Upper lobe of left lung (tissue), 6 donors: ENCODE measurements at places on chromosomes 6 and 20. TPM values are rescaled to one million over a fixed set of nuclear protein-coding genes. Genes with fewer than 3 reads are reported as not detected.
A peak's percentile ranks its signal among the peaks of the same experiment; 100 is the strongest.

DNA sequence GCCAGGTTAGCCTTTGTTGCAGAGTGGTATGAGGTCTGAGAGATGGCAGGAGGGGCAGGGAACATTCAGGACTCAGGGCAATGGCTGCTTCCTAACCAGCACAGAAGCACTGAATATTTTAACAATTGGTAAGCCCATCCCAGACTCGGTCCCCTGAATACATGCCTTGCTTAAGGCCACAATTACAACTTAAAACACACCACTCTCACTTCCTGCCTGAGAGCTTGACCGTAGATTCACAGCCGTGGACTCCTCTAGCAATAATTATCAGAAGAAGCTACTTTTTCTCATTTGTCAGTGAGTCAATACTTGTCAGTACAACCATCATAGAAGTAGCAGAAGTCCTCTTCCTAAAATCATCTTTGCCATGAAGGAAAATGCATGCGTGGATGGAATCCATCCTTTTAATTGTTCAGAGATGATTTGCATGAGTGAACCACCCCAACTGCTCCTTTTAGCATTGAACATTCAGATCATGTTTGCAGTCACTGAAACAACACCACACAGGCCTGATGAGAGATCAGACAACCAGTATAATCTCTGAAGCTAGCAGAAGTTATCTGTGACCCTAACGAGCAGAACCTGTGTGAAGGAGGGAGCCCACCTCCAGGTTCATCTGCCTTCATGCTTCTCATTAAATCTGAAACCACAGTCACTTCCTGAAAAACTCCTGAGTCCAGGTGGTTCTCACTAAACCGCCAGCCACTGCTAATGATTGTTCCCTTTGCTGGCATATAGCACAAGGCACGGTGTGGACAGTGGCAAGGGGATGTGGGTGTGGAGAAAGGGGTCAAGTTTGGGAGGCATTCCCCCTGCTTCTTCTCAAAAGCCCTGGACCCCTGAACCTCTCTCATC is 333.9 kb upstream of the CNR1 start:
- no peak for DNase-seq

DNA sequence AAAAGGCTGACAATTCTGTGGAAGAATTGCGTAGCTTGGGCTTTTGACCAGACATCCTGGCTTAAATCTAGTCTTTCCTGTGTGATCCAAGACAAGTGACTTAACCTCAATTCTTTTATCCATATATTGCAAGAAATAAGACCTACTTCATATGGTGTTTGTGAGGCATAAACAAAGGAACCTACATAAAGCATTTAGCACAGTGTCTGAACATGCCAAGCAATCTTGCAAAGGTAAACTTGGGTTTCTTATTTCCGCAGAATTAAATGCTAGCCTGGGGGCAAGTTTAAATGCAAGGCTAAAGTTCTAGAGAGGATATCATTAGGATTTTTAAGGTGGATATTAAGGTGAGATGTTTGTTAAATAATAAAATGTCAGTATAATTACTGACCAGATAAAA is 47.9 kb downstream of the HDDC2 start:
- DNase-seq = no peak

The SAMD3 gene
- 3.7 TPM for total RNA-seq

The SLC44A4 gene
- 30.2 TPM for total RNA-seq

GRCh38 chr6:38554700-38555413 is 84.9 kb downstream of the BTBD9 start:
- no peak for DNase-seq

GRCh38 chr6:14968056-14968637 is 277.7 kb upstream of the JARID2 start:
- DNase-seq = no peak

- DNase-seq = no peak
Measured at GRCh38 chr6:151130329-151130728, 109.4 kb upstream of the AKAP12 start.

The DOK5 gene
- total RNA-seq = not detected

The SLC22A2 gene
- total RNA-seq = not detected

GRCh38 chr6:116066789-116067188 is 6.1 kb upstream of the FRK start:
- DNase-seq = no peak

GRCh38 chr6:134574491-134574890 is 256.6 kb upstream of the SGK1 start:
- no peak for DNase-seq

The FOXS1 gene
- total RNA-seq = not detected

DNA sequence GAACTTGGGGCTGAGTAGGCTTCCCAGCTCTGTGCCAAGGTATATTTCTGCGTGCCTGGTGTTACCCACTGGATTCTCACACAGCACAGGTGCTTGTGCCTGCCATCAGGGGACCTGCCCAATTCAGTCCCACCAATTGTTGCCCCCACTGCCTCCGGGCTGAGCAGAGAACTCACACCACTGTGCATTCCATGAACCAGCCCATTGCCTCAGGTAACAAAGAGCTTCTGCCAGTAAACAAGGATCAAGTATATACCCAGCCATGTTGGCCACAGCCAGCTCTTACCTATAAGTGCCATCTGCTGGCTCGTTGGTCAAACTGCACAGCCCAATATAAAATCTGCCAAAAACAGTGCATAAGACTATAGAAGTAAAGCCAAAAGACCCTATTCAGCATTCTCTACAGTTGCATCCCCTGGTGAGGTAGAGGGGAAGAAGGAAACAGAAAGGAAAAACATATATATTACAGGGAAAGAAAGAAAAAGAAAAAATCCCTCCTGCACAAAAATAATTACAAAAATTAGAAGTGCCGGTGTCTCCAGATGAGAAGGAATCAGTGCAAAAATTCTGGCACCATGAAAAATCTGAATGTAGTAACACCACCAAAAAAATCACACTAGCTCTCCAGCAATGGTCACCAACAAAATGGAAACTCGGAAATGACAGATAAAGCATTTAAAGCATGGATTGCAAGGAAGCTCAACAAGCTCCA is 241.4 kb downstream of the IBTK start:
- DNase-seq = no peak

DNA sequence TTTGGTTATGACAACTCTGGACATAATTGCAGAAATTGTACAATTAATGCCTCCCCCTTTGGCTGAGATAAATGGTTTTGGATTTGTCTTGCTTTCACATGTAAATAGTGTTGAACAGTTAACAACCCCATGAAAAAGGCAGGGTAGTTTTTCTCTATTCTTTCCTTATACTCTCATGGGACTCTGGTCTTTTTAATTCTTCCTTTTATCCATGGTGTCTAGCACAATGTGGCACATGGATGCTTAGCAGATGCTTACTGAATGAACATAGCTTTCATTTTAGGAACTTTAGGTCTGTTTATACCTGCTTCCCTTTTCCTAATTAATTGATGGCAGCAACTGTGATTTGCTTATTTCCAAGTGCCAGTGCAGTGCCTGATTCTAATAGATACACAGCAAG is 75.6 kb downstream of the NCOA3 start:
- no peak for DNase-seq

The HTR1B gene
- not detected for total RNA-seq

The OR12D3 gene
- total RNA-seq = not detected

The CAP2 gene
- 2.8 TPM for total RNA-seq

DNA sequence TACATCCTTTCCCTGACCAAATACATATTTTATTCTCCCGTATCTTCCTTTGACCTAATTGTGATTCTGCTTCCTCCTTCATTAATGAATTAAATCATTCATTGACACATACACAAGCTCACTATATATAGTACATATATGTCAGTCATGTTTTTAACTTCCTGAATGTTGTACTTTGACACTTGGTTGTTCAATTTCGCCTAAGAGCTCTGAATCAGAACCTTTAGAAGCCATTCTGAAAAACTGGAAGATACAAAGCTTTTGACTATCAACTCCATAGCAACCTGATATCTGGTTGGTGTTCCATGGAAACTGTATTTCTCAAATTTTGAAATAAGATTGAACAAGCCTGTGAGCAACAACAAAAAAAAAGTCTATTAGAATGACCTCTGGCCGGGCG is 27.3 kb upstream of the HFE start:
- DNase-seq = no peak

GRCh38 chr6:163710532-163711470 is 296.3 kb downstream of the QKI start:
- DNase-seq = no peak

DNA sequence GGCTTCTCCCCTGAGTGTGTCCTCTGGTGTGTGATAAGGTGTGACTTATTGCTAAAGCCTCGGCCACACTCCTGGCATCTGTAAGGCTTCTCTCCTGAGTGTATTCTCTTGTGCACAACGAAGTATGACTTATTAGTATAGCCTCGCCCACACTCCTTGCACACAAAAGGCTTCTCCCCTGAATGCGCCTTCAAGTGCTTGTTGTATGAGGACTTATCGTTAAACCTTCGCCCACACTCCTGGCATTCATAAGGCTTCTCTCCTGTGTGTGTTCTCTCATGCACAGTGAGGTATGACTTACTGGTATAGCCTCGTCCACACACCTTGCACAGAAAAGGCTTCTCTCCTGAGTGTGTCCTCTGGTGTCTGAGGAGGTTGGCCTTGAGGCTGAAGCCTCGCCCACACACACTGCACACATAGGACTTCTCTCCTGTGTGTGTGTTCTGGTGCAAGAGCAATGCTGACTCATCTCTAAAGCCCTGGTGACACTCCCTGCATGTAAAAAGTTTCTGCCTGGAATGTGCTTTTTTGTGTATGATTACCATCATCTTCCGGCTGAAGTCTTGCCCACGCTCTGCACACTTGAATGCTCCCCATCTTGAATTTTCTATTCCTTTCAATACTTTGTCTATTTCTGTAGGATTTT is 20.4 kb downstream of the ZNF337 start:
- DNase-seq = no peak

- no peak for DNase-seq
Measured at GRCh38 chr6:42295677-42296076, 78.0 kb upstream of the MRPS10 start.

DNA sequence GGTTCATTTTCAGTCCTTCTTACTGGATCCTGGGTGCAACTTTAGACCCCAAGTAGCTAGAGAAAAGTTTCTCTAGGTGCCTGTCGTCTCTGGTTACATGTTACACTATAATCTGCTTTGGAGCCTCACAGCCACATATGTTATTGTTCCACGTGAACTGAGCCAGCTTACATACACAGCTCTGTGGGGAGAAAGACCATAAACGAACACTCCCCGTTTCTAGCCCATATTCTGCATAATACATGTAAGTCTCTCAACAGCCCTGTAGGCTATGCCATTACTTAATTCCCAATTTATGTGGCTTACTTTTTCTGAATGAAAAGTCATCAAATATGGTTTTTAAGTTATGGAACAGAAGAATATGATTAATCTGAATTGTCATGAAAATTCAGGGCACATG is 233.8 kb downstream of the BCKDHB start:
- no peak for DNase-seq

The BMP5 gene
- 6.4 TPM for total RNA-seq

The RFX6 gene
- total RNA-seq = not detected

The FLRT3 gene
- 127 TPM for total RNA-seq

The PTK6 gene
- total RNA-seq = 5.8 TPM

GRCh38 chr6:16630026-16630643 is 131.1 kb downstream of the ATXN1 start:
- DNase-seq = no peak

The RAET1E gene
- total RNA-seq = 2.3 TPM

DNA sequence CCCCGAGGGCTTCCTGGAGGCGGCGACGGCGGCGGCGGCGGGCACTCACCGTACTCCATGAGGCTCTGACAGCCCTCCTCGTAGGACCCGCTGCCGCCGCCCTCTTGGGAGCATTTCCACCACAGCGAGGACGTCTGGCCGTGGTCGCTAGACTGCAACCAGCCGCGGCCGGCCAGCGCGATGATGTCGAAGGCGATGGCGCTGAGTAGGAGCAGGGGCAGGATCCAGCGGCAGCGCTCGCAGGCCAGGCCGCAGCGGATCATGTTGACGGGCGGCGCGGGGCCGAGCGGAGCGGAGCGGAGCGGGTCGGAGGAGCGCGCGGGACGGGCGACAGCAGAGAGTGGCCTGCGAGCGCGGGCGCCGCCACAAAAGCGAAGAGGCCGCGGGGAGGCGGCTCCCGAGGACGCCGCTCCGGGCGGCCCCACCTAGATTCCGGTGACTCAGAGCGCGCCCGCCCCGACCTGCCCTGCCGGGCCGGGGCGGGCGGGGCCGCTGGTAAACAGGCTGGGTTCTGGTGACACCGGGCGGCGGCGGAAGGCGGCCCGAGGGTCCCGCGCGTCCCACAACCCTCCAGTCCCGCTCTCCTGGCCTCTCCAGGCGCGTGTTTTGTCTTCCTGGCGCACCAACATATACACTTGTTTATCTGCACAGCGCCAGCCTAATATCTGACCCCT is at the start of gene PERP:
TSS of gene PERP (minus strand) at position 342 of the 674 bp plus-strand sequence. CDS start at position 263, 79 bp downstream.
- peak; percentile 94 for DNase-seq

The SIRPG gene
- total RNA-seq = not detected

- DNase-seq = no peak
Measured at GRCh38 chr20:12077875-12078274, 160.2 kb downstream of the BTBD3 start.

The TRIM10 gene
- 0.07 TPM for total RNA-seq
